ENCODE measurements at places on chromosomes 5 and 9. TPM values are rescaled to one million over a fixed set of nuclear protein-coding genes. Genes with fewer than 3 reads are reported as not detected.

ACOT12 gene
- total RNA-seq = not detected

RANBP3L gene
- total RNA-seq = 0.51 TPM

GPBP1 gene
- 49.0 TPM for total RNA-seq

PRXL2C gene
- 18.0 TPM for total RNA-seq

HSD17B3 gene
- total RNA-seq = 1.3 TPM
